ENCODE measurements at places on chromosomes 5 and 9.

DNA sequence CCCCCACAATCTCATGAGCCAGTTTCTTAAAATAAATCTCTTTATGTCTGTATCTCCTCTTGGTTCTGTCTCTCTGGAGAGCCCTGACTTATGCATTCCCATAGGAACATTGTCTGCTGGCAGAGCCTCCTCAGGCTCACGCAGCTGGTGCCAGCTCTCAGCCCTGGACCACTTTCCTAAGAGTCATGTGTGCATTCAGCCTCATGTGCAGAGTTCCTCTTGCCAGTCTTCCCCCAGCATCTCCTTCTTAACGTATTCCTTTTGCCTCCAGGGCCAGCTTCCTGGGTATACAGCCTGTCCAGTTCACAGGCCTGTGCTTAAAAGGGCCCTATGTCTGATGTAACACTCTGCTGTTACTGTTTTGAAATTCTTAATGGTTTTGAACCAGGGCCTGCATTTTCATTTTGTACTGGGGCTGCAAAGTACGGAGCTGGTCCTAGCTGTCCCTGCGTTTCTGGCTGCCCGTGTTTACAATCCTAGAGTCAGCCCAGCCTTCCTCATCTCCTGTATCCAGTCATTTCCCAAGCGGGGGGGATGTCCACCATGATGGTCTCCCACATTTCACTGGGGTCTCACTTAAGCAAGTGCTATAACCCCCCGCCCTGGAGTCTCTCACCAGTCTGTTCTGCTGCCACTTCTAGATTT is 18.1 kb downstream of the ANKRD33B start:
- DNase-seq: no peak

DNA sequence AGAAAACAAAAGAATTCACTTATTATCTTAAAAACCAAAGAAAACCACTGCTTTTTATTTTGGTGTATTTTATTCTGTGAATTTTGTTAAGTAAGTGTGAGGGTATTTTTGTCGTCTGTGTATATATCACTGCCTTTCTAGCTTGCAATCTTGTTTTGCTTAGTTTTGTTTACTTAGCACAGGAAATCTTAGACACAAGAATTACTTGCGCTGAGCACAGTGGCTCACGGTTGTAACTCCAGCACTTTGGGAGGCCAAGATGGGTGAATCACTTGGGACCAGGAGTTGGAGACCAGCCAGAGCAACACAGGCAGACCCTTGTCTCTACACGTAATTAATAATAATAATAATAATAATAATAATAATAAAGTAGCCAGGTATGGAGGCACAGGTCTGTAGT is 230.3 kb downstream of the PAPPA start:
- no peak for DNase-seq

DNA sequence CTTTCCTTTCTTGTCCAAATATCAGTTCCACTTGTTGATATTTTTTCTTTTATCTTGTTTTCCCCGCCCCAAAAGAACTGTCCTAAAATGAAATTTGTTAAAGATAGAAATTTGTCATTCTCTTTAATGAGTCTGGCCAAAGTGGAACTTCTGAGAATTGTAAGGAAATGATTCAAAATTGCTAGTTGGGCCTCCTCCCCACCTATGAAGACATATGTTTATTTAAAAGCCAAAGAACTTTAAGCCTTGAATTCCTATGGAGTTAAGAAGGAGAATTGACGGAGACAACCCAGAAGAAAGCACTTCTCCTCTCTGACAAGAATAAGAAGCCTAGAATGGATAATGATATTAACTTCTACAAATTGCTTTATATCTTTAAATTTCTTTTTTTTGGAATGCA is 59.1 kb upstream of the ALDH1A1 start:
- DNase-seq: no peak

DNA sequence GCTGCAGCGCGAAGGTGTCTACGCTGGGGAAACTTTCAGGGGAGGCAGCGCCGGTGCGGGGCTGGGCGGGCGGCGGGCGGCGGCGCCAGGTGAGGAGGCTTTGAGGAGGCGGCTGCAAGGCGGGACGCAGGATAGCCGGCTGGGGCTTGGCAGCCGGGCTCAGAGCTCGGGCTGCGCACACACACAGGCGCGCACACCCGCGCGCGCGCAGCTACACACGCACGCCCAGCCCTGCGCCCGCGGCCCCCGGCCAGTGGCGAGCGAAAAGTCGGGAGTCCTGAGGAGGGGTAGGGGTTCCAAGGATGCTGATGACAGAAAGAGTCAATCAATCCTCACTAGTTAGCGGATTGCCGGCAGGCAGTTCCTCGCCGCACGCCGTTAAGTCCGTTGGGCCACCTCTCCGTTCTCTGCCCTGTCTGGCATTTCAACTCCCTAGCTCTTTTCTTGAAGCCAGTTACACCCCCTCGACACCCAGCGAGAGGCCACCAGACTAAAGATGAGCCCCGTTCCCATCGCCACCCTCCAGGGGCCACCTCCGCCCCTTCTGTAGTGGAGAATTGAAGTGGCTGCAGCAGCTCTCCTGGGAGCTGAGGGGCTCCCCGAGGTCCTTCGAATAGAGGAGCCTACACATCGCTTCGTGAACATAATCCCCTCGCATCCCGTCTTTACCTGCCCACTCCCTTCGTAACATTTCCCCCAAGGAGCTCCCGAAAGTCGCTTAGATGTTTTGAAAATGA is 1640.3 kb upstream of the C9orf72 start:
- no peak for DNase-seq

- DNase-seq: no peak
These were observed 37.2 kb downstream of the THBS4 start for GRCh38 chr5:80072103-80073073.

DNA sequence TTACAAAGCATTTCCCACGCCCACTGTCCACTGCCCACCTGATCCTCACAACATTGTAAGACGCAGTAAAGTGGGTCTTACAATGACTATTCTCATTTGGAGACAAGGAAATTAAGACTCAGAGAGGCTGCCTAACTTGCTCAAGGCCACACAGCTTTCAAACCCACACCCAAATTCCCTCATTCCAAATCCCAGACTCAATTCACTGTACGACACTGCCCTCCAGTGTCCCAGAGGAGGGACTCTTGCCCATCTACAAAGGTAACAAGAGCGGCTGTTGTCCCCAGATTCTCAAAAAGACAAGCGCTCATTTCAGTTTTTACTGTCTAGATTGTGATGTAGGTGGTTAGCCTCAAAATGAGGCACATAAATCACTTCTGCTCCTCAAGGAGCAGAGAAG is 184.6 kb downstream of the ACTL7B start:
- no peak for DNase-seq

GRCh38 chr5:150062216-150062922 is 24.0 kb downstream of the CSF1R start:
- no peak for DNase-seq

DNA sequence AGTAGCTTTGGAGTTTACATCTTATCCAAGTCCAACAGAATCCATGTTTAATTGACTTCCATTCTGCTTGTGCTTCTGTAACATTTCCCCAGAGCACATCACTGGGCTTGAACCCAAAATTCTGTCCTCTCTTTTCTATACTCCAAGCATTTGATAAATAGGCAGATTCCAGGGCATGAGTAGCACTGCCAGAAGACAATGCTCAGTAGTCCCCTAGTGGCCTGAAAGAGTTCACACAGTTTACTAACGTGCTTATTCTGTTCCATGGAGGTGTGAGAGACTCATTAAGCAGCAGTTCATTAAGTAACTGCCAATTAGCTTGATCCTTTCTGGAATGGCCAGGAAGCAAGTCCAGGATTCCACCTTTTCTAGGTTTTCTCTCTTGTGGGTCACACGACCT is 9.4 kb upstream of the GABRA6 start:
- no peak for DNase-seq

- no peak for DNase-seq
These were observed 21.1 kb downstream of the ERCC6L2 start for GRCh38 chr9:95896580-95896979.

- no peak for DNase-seq
These were observed 42.4 kb downstream of the EXD3 start for GRCh38 chr9:137380606-137381005.

DNA sequence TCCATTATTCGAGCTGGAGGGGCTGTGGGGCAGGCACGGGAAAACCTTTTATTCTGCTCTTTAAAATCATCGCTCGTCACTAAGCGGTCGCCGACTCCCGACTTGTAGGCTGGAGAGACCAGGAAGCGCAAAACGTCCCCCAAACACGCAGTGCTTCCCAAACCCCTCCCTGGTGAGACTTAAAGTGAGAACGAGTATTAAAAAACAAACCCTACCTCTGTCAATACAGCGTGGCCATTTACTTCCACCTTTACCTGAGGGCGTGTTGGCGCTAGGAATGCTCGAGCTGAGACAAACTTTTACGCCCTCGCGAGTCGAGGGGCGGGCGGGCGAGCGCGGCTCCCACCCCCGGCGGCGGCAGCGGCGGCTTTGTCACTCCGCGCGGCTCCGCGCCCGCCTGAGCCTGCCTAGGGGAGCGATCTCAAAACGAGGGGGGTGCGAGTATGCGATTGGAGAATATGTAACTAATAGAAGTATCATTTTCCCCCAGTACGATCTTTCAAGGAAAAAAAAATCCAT is at the start of gene NR2F1-AS1:
TSS of gene NR2F1-AS1 (minus strand) at position 293 of the 519 bp plus-strand sequence.
- no peak for DNase-seq

DNA sequence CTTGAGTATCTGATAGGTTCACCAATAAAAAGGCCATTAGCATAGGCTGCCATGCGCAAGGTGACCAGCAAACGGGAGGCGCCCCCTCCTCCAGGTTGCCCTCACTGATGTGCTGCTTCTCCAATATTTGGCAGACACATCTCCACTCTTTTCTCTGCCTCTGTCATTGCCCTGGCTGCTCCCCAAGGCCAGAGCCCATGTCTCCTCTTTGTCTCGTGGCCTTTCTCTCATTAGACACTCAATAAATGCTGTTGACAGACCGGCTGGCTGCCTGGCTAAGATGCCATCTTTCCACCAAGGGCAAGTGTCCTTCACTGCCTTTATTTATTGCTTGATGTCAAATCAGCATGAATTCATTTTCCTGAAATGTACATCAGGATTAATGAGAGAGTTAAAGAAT is 404.0 kb upstream of the KIF2A start:
- no peak for DNase-seq

DNA sequence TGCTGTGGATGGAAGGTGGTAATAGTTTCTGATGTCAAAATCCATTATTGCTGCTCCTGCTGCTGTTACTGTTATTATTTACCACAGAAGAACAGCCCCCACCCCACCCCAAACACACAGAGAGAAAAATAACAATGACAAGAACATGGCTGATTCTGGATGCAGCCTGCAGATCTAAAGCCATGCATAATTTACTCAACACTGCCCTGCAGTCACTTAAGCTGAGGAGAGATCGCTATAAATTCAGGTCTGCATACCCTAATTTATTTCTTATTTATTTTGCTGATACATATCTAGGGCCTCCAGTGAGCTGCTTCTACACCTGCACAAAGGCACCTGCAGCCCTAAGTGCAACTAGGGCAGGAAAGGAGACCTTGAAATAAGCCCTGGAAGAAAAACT is 132.0 kb downstream of the TRIM32 start:
- DNase-seq: no peak

Data from T-helper 22 cell (primary cell).